ENCODE measurements at places on chromosomes 1 and 21.
A peak's percentile ranks its signal among the peaks of the same experiment; 100 is the strongest.

DNA sequence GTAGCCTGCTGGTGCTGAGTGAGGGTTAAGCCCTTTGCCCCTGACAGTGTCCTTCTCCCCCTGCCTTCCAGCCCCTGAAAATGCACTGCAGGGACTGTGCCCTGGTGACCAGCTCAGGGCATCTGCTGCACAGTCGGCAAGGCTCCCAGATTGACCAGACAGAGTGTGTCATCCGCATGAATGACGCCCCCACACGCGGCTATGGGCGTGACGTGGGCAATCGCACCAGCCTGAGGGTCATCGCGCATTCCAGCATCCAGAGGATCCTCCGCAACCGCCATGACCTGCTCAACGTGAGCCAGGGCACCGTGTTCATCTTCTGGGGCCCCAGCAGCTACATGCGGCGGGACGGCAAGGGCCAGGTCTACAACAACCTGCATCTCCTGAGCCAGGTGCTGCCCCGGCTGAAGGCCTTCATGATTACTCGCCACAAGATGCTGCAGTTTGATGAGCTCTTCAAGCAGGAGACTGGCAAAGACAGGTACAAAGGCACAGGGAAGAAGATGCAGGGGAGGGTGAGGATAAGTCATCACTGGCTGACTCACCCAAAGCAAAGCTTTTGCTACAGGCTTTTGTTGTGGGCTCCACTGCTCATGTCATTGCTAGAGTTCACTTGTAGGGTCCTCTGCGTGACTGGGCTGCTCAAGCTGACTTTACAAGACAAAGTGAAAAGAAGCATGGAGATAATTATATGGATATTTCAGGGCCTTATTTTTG, 174.9 kb downstream of the PIGK start:
- no peak for DNase-seq

- DNase-seq = no peak
Measured at GRCh38 chr1:12568009-12568767, 49.8 kb downstream of the DHRS3 start.

- no peak for DNase-seq
Measured at GRCh38 chr1:165494949-165495857, 48.6 kb upstream of the LRRC52 start.

- DNase-seq = no peak
Measured at GRCh38 chr1:23249787-23250454, 32.6 kb upstream of the HTR1D start.

- DNase-seq = no peak
Measured at GRCh38 chr1:110982320-110982719, 18.6 kb upstream of the LRIF1 start.

DNA sequence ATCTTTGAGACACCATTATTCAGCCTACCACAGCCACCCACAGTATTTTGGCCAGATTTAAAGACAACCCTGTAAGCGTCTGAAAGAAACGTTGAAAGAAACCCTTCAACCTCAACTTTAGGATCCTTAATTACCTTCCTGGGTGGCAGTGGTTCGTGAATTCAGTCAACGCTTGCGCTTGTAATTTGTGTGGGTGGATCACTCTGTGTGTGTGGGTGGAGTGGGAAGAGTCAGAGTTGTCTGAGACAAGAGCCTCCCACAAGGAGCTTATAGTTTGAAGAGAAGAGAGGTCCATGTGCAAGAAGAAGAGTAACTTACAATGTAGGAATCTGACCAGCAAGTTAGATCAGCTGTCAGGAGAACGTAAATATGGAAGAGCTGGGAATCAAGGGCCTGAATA, 8.4 kb downstream of the COQ8A start:
- DNase-seq = no peak

DNA sequence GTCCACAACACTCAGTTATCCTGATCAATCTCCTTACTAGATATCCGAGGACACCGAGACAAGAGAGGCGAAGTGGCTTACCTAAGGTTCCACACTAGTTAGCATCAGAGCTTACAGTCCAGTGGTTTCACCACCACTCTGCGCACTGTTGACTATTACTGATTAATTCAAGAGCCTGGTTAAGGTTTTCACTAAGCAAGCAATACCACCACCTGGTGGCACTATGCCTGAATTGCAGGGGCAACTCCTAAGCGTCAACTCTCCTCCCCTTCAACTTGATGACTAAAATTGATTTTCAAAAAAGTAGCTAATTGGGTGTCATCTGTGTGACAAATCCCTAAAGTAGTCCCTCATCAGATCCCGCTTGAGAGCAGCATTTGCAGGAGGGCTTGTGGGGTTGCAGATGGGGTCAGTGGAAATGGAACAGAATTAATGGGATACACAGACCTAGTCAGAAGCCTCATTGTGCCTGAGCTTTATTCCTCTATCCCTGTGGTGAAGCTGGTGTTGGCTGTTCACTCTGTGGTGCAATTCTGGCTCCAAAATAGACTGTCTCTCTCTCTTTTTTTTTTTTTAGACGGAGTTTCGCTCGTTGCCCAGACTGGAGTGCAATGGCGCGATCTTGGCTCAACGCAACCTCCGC, 9.1 kb downstream of the TTC22 start:
- DNase-seq = peak; percentile 75

GRCh38 chr1:81618376-81618775, 182.4 kb upstream of the ADGRL2 start:
- DNase-seq = no peak

- DNase-seq = peak; percentile 69
Measured at GRCh38 chr1:84298328-84298683, 3.2 kb upstream of the SAMD13 start.

DNA sequence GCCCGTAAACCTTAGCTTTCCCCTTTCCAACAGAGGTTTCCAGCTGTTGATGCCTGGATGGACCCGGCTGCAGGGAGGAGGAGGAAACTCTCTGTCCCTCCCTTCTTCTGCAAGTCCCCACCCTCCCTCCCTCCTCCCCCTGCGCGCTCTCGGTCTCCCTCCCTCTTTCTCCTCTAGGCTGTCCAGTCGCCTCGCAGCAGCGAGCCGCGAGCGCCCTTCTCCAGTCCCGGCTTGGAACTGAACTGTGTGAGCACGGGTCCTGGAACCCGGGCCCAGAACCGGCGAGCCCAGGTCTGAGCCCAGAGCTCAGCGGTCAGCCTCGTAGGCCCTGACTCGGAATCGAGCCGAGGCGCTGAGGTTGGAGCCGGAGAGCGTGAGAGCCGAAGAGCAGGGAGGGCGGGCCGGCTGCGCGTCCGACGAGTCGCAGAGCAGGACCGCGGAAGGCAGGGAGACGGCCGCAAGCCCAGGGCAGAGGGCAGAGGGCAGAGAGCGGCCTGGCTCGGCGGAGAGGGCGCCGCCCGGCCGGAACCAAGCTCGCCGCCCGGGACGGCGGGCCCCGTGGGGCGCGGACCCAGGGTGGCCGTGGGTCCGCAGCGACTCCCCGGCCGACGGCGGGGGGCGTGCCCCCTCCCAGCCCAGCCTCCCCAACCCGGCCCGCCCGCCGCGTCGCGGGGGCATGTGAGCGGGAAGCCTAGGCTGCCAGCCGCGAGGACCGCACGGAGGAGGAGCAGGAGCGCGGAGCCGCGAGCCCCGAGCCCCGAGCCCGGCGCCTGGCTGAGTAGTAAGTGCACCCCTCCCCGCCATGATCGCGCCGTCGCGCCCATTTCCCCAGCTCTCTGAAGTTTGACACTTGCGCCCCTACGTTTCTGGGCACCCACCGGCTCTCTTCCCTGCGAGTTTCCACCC, at the start of gene SOX13:
SOX13 (plus strand) TSS at position 185 of the 906 bp plus-strand sequence. CDS start 39,801 bp downstream, outside the sequence.
- DNase-seq = peak; percentile 97

- DNase-seq = no peak
Measured at GRCh38 chr1:18794051-18794450, 65.4 kb downstream of the TAS1R2 start.

DNA sequence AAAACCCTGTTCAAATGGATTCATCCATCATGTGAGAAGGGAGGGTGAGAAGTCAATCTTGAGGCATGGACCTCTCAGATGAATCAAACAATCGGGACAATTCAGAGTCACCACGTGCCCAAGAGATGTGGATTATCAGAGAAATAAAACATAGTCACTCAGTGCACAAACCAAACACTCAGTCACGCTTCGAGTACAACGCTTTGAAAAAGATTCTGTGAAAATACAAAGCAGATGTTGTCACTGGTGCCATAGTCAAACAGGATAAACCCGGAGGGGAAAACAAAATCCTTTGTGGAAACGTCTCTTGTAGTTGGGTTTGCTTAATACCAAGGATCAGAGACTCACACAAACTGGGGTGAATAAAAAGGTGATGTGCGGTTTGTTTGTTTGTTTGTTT, 188.4 kb downstream of the RRAGC start:
- no peak for DNase-seq

DNA sequence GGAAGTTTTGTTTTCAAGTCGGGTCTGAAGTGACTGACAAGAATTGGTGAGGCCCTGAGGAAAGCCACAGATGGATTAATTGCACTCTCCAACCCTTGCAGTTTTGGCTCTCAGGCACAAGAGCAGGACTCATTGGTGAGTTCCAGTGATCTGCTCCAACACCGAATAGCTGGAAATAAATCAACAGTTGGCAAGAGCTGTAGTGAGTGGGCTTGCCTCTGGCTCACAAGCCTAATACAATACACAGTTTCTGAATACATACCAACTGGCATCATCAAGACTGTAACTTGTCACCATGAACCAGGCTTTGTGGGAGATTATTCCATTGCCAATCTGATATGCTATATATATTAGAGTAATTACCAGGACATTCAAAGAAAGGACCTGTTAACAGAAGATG, 131.6 kb downstream of the GRIK1 start:
- no peak for DNase-seq

DNA sequence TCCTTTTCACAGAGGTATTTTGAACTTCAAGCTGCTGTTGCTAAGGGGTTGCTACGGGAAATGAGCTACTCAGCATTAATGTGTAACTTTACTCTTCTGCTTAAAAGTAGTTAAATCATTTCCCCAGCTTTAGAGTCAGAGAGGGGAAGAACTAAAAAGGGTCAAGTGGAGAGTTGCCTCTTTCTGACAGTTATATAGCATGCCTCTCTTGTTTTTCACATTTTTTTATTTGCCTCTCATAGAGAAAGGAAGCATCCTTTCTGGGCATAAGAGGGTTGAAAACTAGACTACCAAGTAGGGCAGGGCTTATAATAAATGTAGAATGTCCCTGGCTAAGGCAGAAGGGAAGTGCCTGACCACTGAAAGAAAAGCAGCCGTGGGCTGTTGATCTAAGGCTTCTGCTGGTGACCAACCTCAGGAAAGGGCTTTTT, 10.1 kb upstream of the ELAVL4 start:
- peak; percentile 78 for DNase-seq

All from kidney (tissue), 22 donors.